SK-MEL-5 (cell line): ENCODE measurements at places on chromosomes 16 and 17.

DNA sequence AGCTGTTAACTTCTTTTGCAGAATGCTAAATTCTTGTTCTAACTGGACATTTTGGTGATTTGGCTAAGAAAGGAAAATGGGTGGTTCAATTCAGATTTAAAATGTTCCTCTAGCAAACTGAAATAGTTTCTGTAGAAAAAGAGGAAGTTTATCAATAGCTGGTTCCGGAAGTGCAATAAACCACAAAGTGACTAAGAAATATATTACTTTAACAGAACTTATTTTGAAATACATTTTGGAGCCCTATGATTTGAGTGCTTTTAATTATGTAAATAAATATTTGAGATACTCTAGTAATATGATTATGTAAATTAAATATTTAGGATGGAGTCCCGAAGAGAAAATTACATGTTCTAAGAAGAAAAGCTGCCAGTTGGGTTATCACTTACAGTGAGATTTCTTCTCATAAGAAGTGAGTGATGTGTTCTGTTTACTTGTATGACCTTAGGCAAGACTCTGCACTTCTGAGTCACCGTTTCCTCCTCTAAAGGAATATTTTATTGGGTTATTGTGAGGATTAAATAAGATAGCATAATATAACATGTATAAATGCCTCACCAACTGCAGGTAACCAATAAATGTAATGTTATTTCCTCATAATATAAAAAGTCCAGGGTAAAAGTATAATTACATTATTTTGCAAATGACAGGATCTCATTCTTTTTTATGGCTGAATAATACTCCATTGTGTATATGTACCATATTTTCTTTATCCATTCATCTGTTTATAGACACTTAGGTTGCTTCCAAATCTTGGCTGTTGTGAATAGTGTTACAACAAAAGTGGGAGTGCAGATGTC, at the start of gene EVI2B:
Gene EVI2B (minus strand): TSS at position 73 of the 800 bp plus-strand sequence. CDS start 8,445 bp downstream, outside the sequence.
- DNase-seq, result no peak

- DNase-seq, result no peak
These were observed 42.2 kb downstream of the ATP2C2 start for GRCh38 chr16:84410361-84411138.

DNA sequence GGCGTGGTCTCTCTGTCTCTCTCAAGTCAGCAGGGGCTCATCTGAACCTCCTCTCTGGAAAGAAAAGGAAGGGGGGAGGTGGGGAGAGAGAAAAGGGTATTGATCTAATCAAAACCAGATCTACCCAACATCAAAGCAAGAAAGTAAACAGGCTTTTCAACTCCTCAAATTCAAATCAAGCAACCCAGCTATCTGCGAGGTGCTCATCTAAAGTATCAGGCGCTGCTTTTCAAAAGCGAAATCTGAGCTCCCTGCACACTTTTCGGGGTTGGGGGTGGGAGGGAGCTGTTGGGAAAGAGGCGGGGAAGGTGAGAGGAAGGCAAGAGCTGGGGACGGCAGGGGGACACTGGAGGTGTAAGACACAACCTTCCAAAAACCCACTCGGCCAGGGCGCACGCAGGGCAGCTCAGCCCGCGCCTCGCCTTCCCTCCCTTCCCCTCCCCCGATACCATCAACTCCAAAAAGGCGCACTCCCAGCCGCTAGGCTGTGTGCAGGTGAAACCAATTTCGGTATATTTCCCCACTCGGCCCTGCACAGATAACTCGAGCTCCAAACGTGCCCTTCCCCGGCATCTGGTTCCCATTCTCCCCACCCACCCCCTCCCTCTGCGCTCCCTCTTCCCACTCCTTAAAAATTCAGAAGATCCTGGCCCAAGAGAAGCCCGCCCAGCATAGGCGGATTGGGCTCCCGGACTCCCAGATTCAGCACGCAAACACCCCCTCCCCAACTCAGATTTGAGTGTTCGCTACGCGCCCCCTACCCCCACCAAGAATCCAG, 2.6 kb downstream of the AXIN2 start:
- no peak for DNase-seq

GRCh38 chr17:56679115-56679776, 85.7 kb downstream of the NOG start:
- peak; percentile 46 for DNase-seq

GRCh38 chr16:87327798-87328495, 10.8 kb upstream of the C16orf95 start:
- no peak for DNase-seq
